Ecto neural progenitor cell (in vitro differentiated cells): ENCODE measurements at places on chromosomes 4 and X.

GRCh38 chr4:186471441-186471840 is 83.9 kb downstream of the MTNR1A start:
- no peak for DNase-seq

DNA sequence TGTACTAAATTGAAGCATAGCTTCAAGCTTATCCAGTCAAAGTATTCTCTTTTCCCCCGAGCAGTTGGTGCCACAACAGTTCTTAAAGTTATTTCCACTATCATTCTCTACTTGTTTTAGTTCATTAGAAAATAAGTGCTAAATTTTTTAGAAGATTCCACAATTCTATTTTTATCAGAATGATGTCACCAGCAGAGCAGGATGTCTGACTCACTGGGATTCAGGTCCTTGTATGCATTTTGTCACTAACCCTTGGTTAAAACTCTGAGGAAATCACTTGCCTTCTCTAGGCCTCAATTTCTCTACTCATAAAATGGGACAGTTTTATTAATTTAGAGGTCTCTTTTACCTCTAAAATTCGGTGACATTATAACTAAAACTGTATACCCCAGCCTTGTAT is 3.4 kb downstream of the DDX53 start:
- DNase-seq = no peak

DNA sequence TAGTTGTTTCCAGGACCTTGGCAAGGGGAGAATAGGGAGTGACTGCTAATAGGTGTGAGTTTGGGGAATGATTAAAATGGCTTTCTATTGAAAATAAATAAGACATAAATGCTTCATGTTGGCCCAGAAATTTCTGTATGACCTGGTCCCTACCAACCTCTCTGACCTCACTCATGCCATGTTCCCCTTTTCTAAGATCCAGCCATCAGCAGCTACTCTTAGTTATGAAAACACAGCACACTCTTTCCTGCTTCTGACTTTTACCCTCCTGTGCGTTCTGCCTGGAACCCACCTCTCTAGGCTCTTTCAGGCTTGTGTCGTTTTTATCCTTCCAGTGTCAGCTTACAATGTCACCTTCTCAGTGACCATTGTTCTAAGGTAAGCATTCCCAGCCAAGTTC is 14.8 kb upstream of the CXCL5 start:
- DNase-seq = no peak

DNA sequence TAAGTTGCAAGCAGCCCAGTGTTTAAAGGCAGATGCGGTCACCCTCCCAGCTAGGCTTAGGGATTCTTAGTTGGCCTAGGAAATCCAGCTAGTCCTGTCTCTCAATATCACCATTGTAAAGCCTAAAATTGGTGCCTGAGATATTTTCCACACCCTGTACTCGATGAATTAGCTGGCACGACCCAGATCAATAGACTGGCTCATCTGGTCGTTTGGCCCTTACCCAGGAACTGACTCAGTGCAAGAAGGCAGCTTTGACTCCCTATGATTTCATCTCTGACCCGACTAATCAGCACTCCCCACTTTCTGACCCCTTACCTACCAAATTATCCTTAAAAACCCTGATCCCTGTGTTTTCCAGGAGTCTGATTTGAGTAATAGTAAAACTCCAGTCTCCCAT is 384.9 kb upstream of the SLC7A11 start:
- DNase-seq = no peak

- no peak for DNase-seq
Measured at GRCh38 chr4:184924516-184924915, 93.8 kb upstream of the HELT start.

DNA sequence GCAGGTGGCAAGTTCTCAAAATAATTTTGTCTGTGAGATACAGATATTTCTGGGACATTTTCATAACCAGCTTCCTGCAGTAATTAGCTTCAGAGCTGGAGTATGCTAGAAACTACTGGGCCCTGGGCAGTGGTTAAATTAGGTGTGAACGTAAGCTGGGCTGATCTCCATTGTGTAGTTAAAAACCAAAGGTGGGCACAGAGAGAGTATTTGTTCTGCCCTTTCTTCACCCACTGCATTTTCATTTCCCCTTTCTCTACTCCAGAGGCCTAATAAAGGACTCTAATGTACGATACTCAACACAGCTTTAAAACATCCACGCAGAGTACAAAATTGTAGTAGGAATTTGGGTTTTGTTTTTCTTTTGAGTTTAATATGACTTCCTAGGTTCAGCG is 252.7 kb downstream of the SPRY1 start:
- no peak for DNase-seq

DNA sequence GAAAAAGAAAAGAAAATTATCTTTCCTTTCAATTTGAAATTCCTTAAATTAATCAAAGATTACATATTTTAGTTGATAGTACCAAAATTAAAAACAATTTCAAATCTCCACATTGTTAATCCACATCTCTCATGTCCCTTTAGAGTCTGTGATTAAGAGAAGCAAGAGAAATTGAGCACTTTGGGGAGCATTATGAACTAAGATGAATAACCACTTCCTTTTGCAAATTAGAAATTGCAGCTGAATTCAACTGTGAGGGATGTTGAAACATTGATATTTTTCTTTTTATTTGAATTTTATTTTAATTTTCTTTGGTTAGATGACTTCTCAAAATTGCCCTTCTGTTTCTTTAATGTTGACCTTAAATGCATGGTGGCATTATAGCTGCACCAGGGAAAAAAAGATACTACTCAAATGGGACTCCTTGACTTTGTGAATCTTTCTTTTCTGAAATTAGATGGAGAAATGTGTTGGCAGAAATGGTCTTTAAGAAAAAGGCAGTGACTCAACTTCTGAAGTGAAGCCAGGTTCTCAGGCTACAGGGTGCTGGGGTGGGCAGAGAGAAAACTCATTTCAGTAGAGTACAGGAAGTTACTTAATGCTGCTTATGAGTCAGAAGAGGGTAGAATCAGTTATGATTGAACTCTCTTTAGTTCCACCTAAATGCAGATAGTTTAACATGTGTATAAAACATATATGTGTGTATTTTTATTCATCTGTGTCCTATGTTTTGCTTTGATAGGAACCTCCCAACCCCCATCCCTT is 92.0 kb upstream of the TNIP3 start:
- no peak for DNase-seq

GRCh38 chrX:115689931-115690330 is 129.0 kb downstream of the PLS3 start:
- DNase-seq = no peak

DNA sequence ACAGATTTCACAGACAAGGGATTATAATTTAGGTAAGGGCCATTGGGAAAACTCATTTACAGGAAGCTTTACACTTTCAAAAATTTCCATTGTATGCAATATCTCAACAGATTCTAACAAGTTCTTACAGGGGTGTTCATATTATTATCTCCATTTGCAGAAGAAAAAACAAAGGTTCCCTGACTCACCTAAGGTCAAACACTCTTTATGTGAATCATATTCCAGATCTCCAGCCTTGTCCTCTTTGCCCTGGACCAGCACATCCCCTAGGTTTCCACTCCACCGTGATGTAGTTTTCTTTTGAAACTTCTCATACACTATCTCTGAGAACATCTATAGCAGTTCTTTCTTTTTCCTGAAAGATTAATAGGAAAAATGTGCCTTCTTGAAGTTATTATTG is 96.4 kb upstream of the HS3ST1 start:
- DNase-seq = no peak

DNA sequence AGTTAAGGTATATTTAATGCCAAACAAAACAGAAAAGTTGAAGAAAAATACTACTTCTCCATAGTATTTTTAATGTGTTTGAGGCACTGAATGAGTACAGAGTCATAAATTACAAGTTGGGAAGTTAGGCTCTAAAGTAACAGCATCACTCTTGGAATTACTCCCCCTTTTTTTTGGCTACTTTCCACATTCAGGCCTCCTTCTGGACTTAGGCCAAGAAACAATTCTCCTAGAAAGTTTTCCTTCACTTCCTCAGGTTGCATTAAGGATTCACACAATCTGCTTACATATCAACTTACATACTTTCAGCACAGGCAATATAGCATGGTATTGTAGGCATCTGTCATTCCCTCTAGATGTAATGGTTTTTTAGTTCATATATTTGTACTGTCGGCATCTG is 52.1 kb downstream of the TMEM165 start:
- DNase-seq = no peak

DNA sequence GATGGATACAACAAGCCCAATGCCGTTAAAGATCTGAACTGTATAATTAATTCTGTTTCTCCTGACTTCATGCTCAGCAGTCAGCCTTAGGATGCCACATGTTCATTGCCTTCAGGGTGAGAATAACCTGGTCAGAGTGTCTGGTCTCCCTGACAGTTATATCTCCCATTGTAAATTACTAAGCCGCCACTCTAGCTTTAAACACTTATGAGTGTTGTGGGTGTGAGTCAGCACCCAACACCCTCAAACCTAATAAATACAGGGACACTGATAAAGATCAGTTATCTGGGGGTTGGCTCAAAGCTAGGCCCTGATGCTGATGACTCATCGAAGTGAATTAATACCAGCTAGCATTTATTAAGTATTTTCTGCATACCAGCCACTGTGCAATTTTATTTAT is 64.9 kb upstream of the DYNLT3 start:
- DNase-seq = no peak

GRCh38 chrX:12447448-12448064 is 309.3 kb downstream of the FRMPD4 start:
- DNase-seq = no peak

- DNase-seq = no peak
Measured at GRCh38 chrX:16250296-16250695, 83.0 kb downstream of the MAGEB17 start.

- DNase-seq = no peak
Measured at GRCh38 chr4:26132858-26133257, 188.0 kb upstream of the RBPJ start.

DNA sequence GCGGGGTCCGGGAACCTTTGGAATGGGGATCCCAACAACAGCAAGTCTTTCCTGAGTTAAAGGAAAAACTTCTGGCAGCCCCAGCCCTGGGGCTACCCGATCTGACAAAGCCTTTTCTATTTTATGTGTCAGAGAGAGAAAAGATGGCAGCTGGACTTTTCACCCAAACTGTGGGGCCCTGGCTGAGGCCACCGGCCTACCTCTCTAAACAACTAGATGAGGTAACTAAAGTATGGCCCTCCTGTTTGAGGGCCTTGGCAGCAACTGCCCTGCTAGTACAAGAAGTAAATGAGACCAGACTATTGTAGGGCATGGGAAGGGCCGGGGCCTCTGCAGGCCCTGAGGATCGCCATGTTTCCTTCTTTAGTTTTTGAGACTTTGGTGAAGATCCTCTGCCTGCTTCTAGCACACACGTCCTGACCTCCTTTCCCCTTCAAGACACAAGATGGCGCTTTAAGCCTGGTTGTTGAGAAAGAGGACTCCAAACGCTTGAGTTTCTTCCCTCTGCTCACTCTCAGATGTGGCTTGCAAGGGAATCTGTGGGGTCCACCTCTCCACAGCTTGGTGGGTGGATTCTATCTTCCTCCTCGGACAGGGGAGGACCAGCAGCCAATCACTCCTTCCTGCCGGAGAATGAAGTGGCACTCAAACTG is 18.5 kb upstream of the DRD5 start:
- peak; percentile 68 for DNase-seq

GRCh38 chrX:150455215-150455608 is 92.1 kb downstream of the MAMLD1 start:
- no peak for DNase-seq

DNA sequence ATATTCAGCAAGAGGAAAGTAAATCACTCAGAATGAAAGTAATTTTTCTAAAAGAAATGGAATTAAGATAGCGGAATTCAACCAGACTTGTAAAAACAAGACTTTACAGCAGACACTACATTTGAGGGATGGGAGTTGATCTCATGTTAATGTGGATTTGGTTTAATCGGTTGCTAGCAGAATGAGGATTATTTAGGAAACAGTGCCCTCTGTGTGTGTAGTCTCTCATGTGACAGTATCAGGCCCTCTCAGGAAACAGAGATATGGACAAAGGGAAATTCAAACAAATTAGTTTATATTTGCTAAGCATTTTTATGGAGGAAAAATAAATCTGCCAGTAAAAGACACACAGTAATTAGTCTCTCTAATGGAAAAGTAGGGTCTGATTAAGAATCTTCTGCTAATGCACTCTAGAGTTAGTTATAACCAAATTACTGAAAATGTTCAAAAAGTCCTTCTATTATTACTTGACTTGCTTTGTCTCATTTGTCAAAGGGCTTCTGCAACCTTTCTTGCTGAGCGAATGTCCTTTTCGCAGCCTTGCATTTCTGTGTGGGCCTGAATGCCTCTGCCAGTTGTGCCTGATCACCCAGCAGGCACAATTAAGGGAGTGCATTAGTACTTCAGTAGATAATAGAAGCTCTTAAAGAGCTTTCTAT is 1282.3 kb upstream of the TENM3 start:
- DNase-seq = no peak

GRCh38 chr4:5387457-5387856 is 320.9 kb downstream of the EVC2 start:
- no peak for DNase-seq

GRCh38 chrX:9146657-9147056 is 112.7 kb upstream of the FAM9B start:
- no peak for DNase-seq

DNA sequence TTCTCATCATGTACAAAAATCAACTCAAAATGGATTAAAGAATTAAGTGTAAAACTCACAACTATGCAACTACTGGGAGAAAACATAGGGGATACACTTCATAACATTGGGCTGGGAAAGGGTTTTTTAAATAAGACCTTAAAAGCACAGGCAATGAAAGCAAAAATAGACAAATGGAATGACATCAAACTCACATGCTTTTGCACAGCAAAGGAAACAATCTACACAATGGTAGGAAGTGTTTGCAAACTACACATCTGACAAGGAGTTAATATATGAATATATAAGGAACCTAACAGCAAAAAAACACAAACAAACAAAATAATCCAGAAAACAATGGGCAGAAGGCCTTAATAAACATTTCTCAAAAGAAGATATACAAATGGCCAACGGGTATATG is 57.9 kb downstream of the FREM3 start:
- DNase-seq = no peak

DNA sequence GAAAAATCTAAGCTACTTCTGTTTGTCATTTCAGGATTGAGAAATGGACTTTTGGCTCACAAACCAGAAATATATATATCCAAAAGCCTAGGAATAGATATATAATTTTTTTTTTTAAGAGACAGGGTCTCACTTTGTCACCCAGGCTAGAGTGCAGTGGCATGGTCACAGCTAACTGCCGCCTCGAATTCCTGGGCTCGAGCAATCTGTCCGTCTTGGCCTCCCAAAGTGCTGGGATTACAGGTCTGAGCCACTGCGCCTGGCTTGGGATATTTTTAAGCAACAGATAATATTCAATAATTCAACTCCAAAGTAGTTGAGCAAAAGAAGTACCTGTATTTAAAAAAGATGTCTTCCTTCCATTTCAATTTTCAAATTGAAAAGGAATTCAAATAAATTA is 112.5 kb downstream of the C4orf51 start:
- no peak for DNase-seq

DNA sequence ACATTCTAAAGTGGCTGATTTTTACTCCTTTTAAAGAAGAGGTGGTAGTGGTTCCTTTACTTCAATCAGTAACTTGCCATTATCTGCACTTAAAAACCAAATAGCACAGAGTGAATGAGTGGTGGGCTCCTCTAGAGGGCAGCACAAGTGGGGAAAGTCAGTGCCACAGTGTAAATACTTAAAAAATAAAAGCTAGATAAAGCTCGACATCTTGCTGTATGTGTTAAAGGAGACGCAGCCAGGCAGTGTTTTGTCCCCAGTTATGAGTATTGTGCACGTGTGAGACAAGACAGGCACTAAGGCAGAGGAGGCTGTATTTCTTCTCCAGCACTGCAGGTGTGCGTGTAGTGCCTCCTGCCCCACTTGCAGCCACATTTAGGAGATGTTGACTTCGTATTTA is 24.6 kb downstream of the NAP1L5 start:
- DNase-seq = no peak

GRCh38 chr4:78136109-78137081 is 79.3 kb downstream of the FRAS1 start:
- DNase-seq = no peak
